Karpas-422 (cell line): ENCODE measurements at places on chromosomes 5 and 9. TPM values are rescaled to one million over a fixed set of nuclear protein-coding genes. Genes with fewer than 3 reads are reported as not detected.

TIFAB gene
- total RNA-seq: not detected in 2 replicates

COL15A1 gene
- 0.40 and 0.93 TPM in 2 replicates for total RNA-seq

ARHGEF37 gene
- total RNA-seq: 17.0 and 30.0 TPM in 2 replicates

GRCh38 chr5:72847439-72847838 lies 31.0 kb downstream of the TNPO1 start:
- no peak for DNase-seq
- H3K27me3 ChIP-seq: no peaks in the 10 kb centered on the region
- H3K27ac ChIP-seq: no peak overlapping the region
- peak overlapping the region; percentile 95 for H3K4me3 ChIP-seq
- peaks cover 55% of the 10 kb centered on the region for H3K4me1 ChIP-seq

GRCh38 chr5:170289764-170290163 lies 7.8 kb downstream of the LCP2 start:
- H3K4me1 ChIP-seq: peaks cover 40% of the 10 kb centered on the region
- H3K36me3 ChIP-seq: no peaks in the 10 kb centered on the region
- H3K4me3 ChIP-seq: no peak overlapping the region

DNA sequence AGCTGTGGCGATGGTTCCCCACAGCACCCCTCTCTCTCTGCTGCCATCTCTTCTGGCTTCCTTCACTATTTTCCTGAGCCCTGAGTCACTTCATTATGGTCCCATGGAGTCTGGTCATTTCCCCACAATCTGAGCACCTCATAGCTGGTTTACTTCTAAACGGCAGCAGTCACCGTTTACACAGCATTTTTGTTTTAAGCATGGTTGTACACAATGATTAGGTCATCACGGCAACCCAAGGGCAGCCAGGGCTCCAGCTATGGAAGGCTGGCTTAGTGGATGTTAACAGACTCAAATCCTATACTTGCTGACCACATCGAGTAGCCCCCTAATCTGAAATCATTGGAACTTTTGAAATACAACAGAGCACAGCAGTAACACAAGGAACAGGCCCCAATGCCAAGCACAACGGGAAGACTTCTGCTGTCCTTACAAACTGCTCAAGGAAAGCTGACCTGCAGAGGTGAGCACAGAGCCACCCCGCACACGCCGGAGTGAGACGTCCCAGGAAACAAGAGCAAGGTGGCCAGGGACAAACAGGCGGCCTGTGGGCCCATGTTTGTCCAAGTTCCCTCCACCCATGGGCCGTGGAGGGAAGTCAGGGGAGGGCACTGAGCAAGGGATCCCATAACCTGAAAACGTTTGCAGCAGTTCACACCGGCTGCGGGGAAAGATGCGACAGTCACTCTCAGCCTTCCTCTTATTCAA lies 22.9 kb downstream of the CAMSAP1 start:
- no peaks in the 10 kb centered on the region for H3K36me3 ChIP-seq
- H3K4me1 ChIP-seq: peaks cover 73% of the 10 kb centered on the region

- no peaks in the 10 kb centered on the region for H3K4me1 ChIP-seq
- no peaks in the 10 kb centered on the region for H3K27me3 ChIP-seq
- H3K36me3 ChIP-seq: peaks cover 9% of the 10 kb centered on the region; the same call in 1 of the 2 replicates
- no peak for DNase-seq
- no peak overlapping the region for H3K27ac ChIP-seq
- H3K4me3 ChIP-seq: no peak overlapping the region
These were observed 9.7 kb downstream of the ICE1 start for GRCh38 chr5:5432020-5432707.

GRCh38 chr5:111742177-111742994 lies 14.6 kb downstream of the NREP start:
- no peaks in the 10 kb centered on the region for H3K4me1 ChIP-seq
- no peaks in the 10 kb centered on the region for H3K36me3 ChIP-seq
- DNase-seq: no peak
- H3K4me3 ChIP-seq: no peak overlapping the region

GRCh38 chr9:71353720-71354119 lies 232.3 kb upstream of the TRPM3 start:
- no peaks in the 10 kb centered on the region for H3K36me3 ChIP-seq
- no peak overlapping the region for H3K27ac ChIP-seq
- no peak for DNase-seq
- H3K4me1 ChIP-seq: no peaks in the 10 kb centered on the region
- H3K4me3 ChIP-seq: no peak overlapping the region
